GM04503 (cell line): ENCODE measurements at places on chromosomes 2 and 18.

DNA sequence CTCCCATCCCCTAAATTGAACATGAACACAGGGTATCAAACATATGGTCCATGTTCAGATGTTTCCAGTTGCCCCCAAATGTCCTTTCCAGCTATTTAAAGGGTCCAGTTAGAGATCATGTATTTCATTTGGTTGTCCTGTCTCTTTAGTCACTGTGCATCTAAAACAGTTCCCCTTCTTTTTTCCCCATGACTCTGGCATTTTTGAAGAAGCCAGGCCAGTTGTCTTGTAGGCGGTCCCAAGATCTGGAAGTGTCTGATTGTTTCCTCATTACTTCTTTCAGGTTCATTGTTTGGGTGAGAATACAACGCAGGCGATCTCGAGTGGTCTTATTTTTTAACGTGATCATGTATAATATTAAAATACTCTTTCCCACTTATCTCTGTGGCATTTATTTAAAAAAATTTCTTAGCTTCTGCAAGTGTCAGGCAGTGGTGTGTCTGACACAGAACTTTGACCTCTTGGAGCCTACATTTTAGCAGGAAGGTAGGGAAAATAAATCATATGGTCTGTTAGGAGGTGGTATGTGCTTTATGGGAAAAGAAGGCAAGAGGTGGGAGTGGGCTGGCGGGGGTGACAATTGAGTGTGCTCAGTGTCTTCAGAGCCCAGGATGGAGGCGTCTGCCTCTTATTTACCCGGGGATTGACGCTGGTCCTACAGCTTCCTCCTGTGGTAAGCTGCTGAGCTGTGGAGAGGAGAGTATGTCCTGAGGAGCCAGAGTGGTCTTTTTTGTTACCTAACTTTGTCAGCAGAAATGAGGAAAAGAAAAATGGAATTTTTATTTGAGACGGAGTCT, 8.1 kb downstream of the RAB31 start:
- no peak for DNase-seq

- no peak for DNase-seq
These were observed 757.1 kb upstream of the PIK3C3 start for GRCh38 chr18:41197967-41198366.

- DNase-seq: no peak
These were observed 63.8 kb downstream of the ACTR2 start for GRCh38 chr2:65291216-65292105.

GRCh38 chr2:134177351-134177931, 76.4 kb upstream of the MGAT5 start:
- no peak for DNase-seq

DNA sequence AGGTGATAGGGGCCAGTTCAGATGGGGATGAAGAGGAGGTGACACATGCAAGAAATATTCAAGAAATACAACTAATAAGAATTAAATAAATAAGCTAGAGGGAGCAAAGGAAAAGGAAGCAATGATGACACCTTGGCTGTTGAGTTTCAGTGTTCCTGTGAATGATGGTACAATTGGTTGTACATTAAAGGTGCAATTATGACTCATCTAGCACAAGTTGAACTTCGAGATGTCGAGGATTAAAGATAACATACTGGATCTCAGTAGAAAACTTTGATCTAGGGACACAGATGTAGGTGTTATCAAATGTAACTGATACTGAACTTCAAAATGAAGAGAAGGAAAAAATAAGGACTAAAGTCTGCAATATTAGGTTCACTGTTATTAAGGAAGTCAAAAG, 760.6 kb upstream of the CHAC2 start:
- DNase-seq: no peak
